ENCODE measurements at places on chromosomes 3 and 15.

- DNase-seq = no peak
Measured at GRCh38 chr15:47885920-47886319, 168.6 kb downstream of the SEMA6D start.

DNA sequence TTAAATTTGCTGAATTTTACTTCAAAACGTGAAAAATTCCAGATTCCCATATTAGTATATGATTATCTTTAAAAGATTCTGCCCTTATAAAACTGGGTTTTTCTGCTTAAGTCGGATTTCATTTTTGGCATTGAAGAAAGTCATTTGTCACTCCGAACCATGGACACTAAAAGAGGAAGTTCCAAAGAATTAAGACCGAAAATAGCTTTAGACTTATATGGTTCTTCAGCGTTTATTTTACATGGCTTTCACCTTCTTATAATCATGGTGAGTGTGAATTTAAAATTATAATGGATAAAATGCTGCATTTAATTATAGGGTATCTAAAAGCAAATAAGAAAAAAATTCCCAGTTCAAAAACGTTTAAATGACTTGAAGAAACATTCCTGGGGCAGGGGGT is 1.0 kb downstream of the C3orf38 start:
- DNase-seq = no peak

GRCh38 chr3:189260556-189261493 is 89.1 kb downstream of the TPRG1 start:
- DNase-seq = no peak

GRCh38 chr3:23368731-23369130 is 165.6 kb downstream of the UBE2E2 start:
- no peak for DNase-seq

DNA sequence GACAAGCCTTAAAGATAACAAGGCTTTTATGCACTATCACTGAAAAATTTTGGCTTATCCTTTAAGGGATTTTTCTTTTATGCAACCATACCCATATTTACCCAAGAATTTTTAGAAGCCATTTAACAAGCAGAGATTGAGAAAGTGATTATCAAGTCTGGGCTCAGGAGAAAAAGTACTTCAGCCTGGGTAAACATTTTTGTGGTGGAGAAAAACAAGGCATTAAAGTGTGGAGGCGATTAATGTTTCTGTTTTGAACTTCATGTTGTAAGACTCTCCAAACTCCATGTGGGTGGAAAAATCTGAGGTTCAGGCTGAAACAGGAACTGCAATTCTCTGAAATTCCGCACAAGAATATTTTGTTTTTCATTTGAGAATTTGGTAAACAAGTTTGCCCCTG is 260.4 kb upstream of the KCNMB2 start:
- no peak for DNase-seq

- DNase-seq = no peak
Measured at GRCh38 chr3:27220166-27220565, 149.0 kb downstream of the NEK10 start.

GRCh38 chr3:170095771-170096170 is 58.0 kb downstream of the GPR160 start:
- no peak for DNase-seq

All from stimulated activated CD8-positive, alpha-beta memory T cell treated with anti-CD3 and anti-CD28 coated beads, Interleukin-15, amount 100 ng/mL, for 48 hours (primary cell).